Keratinocyte (primary cell): ENCODE measurements at places on chromosomes 7 and 10. TPM values are rescaled to one million over a fixed set of nuclear protein-coding genes. Genes with fewer than 3 reads are reported as not detected.

Gene ANXA8
- 799 to 1,190 TPM (median 820 TPM) in 3 replicates for polyA plus RNA-seq

- H3K4me3 ChIP-seq: no peak overlapping the region
- no peaks in the 10 kb centered on the region for H3K4me1 ChIP-seq
- H3K36me3 ChIP-seq: no peaks in the 10 kb centered on the region
Observed at GRCh38 chr10:71308244-71308643, 10.8 kb upstream of the SLC29A3 start.

DNA sequence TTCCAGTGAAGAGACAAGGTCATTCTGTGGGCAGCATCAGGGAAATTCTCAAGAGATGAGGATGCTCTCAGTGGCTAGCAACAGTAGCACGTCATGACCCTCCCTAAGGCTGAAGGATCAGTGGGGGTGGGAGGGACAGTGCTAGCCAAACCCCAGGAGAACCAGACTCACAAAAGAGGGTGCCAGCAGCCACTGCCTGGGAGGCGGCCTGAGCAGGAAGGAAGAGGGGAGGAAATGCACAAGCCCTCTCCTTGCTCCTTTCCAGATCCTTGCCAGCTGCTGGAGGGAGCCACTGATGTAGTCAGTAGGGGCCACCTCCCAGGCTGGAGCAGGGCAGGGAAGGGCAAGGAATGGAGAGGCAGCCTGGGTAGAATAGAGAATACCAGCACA lies 302.7 kb downstream of the RPS24 start:
- DNase-seq: no peak
- no peak overlapping the region for H3K4me3 ChIP-seq
- no peaks in the 10 kb centered on the region for H3K4me1 ChIP-seq
- no peaks in the 10 kb centered on the region for H3K27me3 ChIP-seq
- H3K36me3 ChIP-seq: no peaks in the 10 kb centered on the region

GRCh38 chr7:64626083-64626469 lies 39.9 kb upstream of the ZNF107 start:
- DNase-seq: no peak
- H3K27ac ChIP-seq: no peak overlapping the region
- no peaks in the 10 kb centered on the region for H3K27me3 ChIP-seq
- H3K4me1 ChIP-seq: no peaks in the 10 kb centered on the region

GRCh38 chr10:7984325-7984724 lies 70.2 kb upstream of the GATA3 start:
- H3K4me1 ChIP-seq: no peaks in the 10 kb centered on the region
- H3K36me3 ChIP-seq: no peaks in the 10 kb centered on the region
- no peaks in the 10 kb centered on the region for H3K27me3 ChIP-seq
- H3K4me3 ChIP-seq: no peak overlapping the region
- no peak for DNase-seq
- H3K27ac ChIP-seq: no peak overlapping the region

Gene TDRD1
- 0.33 to 0.56 TPM (median 0.48 TPM) in 3 replicates for polyA plus RNA-seq

- no peaks in the 10 kb centered on the region for H3K4me1 ChIP-seq
- H3K4me3 ChIP-seq: no peak overlapping the region
- no peak for DNase-seq
- H3K36me3 ChIP-seq: no peaks in the 10 kb centered on the region
- H3K27me3 ChIP-seq: no peaks in the 10 kb centered on the region
Observed at GRCh38 chr7:109616551-109617069, 1046.9 kb downstream of the DNAJB9 start.
